ENCODE measurements at places on chromosomes 12 and 14. TPM values are rescaled to one million over a fixed set of nuclear protein-coding genes. Genes with fewer than 3 reads are reported as not detected.

DACT1 gene
- total RNA-seq, result 3.7 TPM

KLRG1 gene
- total RNA-seq, result 4.8 TPM

ZNF385A gene
- 28.3 TPM for total RNA-seq

DIO2 gene
- total RNA-seq, result 0.62 TPM

EGLN3 gene
- total RNA-seq, result 10.5 TPM

All from lower lobe of right lung (tissue), 2 donors.